ENCODE measurements at places on chromosomes 12 and 14. TPM values are rescaled to one million over a fixed set of nuclear protein-coding genes. Genes with fewer than 3 reads are reported as not detected.

DNA sequence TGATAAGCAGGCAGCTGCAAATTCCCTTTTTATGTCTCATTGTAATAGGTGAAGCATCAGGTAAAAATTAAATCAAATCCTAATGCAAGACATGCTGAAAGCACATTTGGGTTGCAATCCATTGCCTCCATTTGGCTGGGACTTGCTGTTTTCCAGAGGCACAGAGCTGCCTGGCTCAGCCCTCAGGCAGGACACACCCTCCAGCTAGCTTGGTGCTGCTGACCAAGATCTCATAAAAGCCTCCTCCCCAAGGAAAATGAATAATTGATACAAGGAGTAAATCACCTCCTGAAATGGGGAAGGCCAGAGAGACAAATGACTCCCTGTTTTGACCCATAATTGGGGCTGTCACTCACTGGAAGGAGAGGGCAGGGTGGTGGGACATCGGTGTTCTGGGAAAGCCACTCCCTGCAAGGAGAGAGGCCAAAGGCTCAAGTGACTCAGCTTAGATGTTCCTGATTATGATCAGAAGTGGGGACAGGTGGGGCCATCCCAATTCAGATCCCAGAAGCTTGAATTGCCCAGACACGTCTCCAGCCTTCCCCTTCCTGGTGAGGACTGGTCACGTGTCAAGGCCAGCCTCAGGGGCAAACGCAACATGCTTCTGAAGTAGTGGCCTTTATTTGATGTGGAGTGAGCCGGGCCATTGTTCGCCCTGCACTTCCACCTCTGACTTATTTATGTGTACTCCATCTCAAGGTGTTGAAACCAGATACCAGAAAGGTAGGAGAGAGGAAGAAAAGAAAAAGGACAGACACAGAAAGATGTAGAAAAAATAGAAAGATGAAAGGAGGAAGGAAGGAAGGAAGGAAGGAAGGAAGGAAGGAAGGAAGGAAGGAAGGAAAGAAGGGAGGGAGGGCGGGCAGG lies 773.7 kb downstream of the BCL11B start:
- no peak for DNase-seq

DNA sequence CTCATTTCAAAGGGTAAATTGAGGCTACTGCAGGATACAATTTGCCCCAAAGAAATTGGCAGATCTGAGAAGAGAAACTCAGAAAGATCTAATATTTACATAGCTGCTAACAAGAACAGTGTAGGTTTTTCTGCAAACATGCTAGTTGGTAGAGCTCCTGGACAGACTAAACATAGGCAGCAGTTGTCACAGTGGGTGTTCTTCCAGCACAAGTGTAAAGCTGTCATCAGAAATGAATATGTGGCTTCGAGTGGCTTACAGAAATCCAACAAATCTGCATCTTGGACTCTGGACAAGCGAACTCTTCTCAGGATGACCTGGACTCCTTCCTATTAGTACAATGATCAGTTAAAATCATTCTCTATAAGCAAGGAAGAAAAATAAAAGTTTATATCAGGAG lies 5.9 kb downstream of the CBX5 start:
- no peak for DNase-seq

The INHBC gene
- total RNA-seq = 0.14 TPM

The CLEC4D gene
- not detected for total RNA-seq

All from activated T-helper 2 cell treated with anti-CD3 and anti-CD28 coated beads, Interferon-gamma antibody, Interleukin-2, Interleukin-4, amounts not matched to agents 10 μg/mL and 5 μg/mL and 100 μg/mL, durations not matched to agents 14 hours and 24 hours and 36 hours (primary cell).